ENCODE measurements at places on chromosomes 3 and 15.

- no peak for DNase-seq
Measured at GRCh38 chr3:5510300-5510699, 322.8 kb downstream of the EDEM1 start.

GRCh38 chr15:43955140-43955539 is 128.3 kb downstream of the WDR76 start:
- no peak for DNase-seq

- DNase-seq, result no peak
Measured at GRCh38 chr3:45496555-45496954, 98.0 kb upstream of the LIMD1 start.

- DNase-seq, result no peak
Measured at GRCh38 chr3:177822681-177823096, 625.4 kb upstream of the TBL1XR1 start.

DNA sequence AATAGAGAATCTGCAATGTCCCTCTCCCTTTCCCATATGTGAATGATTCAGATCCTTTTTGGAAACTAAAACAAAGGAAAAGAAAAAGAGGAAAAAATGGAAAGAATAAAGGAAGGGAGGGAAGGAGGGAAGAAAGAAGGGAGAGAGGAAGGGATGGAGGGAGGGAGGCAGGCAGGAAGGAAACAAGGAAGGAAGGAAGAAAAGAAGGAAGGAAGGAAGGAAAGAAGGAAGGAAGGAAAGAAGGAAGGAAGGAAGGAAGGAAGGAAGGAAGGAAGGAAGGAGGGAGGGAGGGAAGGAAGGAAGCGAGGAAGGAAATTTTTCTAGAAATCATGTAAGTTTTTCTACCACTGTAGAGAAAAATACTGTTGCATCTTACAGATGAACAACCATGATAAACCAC is 215.0 kb upstream of the CBLB start:
- no peak for DNase-seq

GRCh38 chr3:119352034-119352609 is 57.9 kb downstream of the ARHGAP31 start:
- DNase-seq, result no peak

- DNase-seq, result no peak
Measured at GRCh38 chr3:141915016-141915415, 38.6 kb downstream of the ATP1B3 start.

GRCh38 chr3:90145094-90145860 is 1037.9 kb downstream of the EPHA3 start:
- no peak for DNase-seq

DNA sequence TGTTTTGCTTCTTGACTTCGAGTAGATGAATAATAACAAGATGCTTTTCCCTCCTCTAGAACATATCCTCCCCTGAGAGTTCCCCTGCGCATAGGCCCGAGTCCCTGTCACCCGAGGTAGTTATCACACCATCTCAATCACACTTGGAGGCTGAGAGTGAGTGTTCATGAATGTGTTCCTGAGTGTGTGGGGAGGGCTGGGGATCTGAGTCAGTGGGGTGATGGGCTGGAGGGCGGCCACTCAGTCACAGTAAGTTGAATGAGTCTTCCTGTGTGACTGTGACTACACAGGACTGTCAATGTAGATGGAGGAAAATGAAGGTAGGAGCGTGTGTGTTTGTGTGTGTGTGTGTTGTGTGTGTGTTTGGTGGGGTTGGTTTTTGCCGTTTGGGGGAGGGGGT is 71.0 kb downstream of the SETD5 start:
- no peak for DNase-seq

GRCh38 chr15:66136948-66137347 is 116.6 kb downstream of the MEGF11 start:
- no peak for DNase-seq

GRCh38 chr3:55272031-55272645 is 215.0 kb downstream of the WNT5A start:
- DNase-seq, result no peak

DNA sequence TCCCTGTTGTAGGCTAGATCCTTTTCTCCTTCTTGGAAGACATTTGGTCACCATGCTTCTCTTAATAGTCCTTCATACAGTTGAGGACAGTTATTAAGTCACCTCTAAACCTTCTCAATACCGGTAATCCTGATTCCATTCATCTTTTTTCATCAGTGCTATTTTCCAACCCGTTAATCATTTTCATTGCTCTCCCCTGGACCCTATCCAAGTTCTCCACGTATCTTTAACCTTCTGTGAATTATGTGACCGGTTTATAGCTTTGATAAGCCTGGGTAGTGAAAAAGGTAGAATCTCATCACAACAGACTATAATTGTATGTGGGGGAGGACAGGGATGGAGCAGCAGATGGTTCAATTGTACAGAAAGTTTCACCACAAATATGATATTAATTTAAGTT is 168.5 kb downstream of the MECOM start:
- no peak for DNase-seq

DNA sequence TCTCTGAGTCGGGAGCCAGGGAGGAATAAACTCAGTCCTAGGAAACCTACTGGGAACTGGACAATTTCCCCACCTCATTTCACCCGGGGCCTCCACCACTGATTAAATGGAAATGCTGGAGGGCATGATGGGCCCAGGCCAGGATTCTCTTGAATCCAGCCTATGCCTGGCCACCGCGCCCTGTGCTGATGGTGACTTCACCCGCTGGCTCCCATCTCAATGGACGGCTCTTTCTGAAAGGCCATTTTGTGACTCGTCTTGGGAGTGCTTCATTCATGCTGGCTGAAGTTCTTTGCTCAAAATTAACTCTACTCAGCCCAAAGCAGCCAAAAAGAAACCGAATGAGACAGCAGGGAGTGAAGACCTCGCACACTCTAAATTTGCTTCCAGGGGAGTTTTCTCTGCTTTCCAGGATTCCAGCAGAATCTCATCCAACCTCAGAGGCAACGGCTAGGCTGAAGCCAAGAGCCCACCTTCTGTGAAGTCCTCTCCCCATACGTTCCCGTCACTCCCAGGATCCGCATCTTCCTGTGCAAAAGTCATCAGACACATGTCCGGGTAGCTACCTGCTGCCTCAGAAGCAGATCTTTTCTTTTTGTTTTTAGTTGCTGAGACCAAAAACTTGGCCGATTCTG is 266.0 kb upstream of the ICE2 start:
- no peak for DNase-seq

- no peak for DNase-seq
Measured at GRCh38 chr3:194446754-194447153, 40.0 kb downstream of the ATP13A3 start.

- DNase-seq, result no peak
Measured at GRCh38 chr3:152656972-152657355, 178.0 kb upstream of the P2RY1 start.

GRCh38 chr3:47414666-47415587 is 34.1 kb downstream of the PTPN23 start:
- no peak for DNase-seq

DNA sequence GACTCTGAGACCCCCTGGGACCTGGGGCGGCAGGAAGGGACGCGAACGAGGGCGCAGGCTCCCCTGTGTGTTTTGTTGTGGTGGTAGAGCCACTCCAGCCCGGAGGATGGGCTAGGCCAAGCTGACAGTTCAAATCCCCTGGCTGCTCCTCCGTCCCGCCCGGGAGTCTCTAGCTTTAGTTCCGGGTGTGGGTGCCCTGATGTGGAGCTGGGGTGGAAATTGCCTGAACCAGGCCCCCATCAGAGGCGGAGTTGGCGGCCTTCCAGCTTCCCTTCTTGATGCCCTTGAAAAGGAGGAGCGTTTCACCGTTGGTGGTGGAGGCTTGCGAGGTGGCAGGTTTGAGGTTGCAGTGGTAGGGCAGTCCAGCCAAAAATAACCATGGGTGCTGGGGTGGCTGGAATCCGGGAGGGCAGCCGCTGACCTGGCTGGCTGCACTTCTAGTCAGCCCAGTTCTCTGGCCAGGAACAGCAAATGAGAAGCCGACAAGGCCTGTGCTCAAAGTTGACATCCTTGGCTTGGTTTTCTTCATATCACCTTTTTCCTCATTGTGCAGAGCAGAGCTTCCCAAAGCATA is 817 bp downstream of the CLK3 start:
- DNase-seq, result no peak

- DNase-seq, result no peak
Measured at GRCh38 chr3:169848741-169849140, 21.0 kb downstream of the LRRC31 start.

DNA sequence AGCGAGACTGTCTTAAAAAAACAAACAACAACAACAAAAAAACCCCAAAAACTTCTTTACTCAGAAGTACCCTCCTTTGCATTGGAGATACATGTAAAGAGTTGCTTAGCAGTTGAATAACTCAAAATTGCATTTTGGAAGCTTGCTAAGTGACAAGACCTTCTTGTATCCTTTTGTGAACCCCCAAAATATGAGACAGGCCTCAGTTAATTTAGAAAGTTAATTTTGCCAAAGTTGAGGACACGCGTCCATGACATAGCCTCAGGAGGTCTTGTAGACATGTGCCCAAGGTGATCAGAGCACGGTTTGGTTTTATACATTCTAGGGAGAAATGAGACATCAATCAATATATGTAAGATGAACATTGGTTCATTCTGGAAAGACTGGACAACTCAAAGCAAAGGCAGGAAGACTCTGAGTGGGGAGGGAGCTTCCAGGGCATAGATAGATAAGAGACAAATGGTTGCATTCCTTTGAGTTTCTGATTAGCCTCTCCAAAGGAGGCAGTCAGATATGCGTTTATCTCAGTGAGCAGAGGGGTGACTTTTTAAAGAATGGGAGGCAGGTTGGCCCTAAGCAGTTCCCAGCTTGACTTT is 1.7 kb upstream of the ARF4 start:
- DNase-seq, result no peak

GRCh38 chr3:34225821-34226366 is 427.5 kb downstream of the PDCD6IP start:
- no peak for DNase-seq

- DNase-seq, result no peak
Measured at GRCh38 chr15:33310481-33311311, at the start of gene RYR3. TSS of gene RYR3 (plus strand) at chr15:33310967. CDS start at chr15:33311046, 79 bp downstream.

GRCh38 chr15:27660676-27661075 is 438.4 kb downstream of the OCA2 start:
- no peak for DNase-seq

GRCh38 chr3:25457671-25458419 is 29.8 kb downstream of the RARB start:
- no peak for DNase-seq

All from chondrocyte (in vitro differentiated cells).